ENCODE measurements at places on chromosomes 2 and 18. TPM values are rescaled to one million over a fixed set of nuclear protein-coding genes. Genes with fewer than 3 reads are reported as not detected.

DNA sequence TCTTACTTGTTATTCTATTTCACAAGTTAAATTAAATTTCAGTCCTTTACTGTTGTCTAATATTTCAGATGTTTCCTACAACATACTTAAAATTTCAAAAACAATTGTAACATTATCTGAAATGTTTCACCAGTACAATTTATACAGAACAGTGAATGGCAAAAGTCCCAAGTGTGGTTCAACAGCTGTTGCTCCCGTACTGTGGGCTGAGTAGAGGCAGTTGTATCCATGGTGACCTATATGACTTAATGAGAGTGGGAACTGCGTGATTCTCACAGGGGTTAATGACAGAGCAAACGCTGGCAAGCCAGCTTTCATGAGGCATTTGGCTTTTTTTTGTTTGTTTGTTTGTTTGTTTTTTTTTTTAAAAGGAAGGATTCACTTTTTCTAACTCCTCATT, 5.3 kb upstream of the PLCL1 start:
- DNase-seq, result no peak

DNA sequence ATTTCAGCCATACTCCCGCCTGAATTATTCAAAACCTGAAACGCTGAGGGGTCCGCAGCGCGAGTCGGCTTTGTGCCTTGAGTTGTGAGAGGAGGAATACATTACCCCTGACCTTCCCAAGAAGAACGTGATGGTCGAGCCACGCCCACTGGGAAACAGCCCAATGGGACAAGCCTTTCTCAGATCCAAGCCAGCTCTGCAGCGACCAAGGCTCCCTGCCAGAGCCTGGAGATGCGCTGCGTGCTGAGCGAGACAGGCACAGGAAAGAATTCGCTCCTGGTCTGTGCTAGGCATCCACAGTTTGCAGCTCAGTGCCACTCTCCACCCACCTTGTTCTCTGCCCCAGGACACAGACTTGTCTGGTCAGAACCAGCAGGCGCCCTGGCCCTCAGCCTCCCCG, 74.1 kb upstream of the GLI2 start:
- no peak for DNase-seq

DNA sequence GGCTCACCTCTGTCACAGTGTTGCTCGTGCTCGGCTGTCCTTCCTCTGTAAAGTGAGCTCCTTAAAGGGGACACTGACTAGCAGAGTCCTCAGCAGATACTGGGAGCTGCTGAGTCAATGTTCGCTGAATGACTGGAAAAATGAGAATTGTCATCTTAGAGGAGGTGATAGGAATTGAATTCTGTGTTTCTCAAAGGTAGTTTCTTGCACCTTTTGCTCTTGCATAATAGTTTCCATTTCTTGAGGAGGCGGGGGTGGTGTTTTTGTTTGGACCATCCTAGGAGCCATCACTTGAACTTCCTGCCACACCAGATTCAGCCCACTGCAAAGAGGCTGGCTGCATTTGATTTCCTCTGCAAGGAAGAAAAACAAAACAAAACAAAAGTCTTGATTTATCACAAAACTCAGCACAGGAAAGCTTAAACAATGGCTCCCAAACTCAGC, 11.4 kb upstream of the RFX8 start:
- DNase-seq, result no peak

GRCh38 chr2:182652326-182652725, 63.7 kb upstream of the DNAJC10 start:
- DNase-seq, result no peak

DNA sequence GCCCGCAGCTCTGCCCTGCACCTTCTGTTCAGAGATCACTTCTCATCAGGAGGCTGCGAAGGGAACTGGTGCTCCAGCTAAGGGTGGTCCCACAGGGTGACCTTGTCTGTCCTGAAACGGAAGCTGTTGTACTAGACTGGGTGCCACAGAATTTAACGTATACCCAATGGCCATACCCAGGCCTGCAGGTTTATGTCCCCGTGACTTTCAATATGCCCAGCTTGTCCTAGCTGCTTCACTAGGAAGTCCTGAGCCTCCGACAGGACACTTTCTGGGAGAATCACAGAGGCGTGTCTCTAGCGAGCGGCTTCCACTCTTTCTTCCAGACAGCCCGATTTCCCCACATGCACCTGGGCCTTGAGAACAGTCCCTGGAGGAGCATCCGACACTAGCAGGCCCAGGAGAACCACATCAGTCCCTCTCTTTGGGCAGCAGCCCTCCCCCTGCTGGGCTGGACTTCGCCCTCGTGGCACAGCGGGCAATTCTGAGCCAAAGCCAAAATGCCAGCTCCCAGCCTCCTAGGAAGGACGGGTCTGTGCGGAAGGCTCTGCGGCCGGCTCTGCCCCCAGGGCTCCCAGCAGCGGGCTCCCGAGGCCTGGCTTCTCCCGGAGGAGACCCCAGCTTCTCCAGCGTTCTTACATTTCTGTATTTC, 91.9 kb upstream of the OTOS start:
- DNase-seq, result no peak

GRCh38 chr18:69128566-69128965, 272.1 kb upstream of the DOK6 start:
- DNase-seq, result no peak

- DNase-seq, result peak; percentile 65
Observed at GRCh38 chr2:118846953-118847761, at the start of gene EN1. Gene EN1, minus strand, starts transcription at chr2:118847648. Its CDS starts 481 bp downstream, at chr2:118847167.

DNA sequence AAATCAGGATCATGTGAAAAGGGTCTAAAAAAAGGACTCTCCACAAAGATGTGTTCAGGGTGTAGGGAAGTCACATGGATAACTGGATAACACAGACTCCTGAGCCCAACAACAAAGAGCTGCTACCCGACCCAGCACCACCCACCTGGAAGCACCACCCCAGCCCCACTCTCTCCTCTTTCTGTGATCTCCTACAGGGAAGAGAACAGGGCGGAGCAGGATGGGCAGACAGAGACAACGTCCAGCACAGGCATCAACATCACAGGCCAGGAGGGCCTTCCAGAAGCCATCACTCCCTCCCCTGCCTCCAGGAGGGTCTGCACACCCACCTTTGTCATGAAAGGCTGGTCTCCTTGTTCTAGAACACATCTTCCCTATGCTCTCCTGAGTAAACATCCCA, 1.3 kb upstream of the CIB4 start:
- no peak for DNase-seq

DNA sequence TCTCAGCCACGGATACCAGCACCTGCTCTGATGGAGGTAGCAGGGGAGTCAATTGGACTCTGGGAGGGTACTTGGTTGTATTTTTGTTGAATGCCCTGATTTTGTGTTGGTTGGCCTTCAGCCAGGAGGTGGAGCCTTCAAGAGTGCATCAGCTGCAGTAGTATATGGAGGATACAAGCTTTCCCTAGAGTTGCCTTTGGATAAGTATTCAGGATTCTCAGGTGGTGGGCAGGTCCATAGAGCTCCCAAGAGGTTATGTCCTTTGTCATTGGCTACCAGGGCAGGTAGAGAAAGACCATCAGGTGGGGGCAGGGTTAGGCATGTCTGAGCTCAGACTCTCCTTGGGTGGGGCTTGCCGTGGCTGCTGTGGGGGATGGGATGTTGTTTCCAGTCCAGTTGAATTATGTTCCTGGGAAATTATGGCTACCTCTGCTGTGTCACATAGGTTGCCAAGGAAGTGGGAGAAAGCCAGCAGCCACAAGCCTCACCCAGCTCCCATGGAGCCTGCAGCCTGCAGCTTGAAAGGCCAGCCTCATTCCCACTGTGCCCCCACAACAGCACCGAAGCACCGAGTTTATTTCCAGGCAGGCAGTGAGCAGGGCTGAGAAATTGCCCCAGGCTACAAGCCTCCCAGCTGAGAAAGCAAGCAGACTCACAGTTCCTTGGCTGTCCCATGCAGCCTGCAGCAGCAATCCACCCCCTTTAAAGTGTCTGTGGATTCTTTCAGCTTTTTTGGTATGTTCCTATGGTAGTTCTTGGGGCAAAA, 38.6 kb upstream of the CHST9 start:
- DNase-seq, result no peak

DNA sequence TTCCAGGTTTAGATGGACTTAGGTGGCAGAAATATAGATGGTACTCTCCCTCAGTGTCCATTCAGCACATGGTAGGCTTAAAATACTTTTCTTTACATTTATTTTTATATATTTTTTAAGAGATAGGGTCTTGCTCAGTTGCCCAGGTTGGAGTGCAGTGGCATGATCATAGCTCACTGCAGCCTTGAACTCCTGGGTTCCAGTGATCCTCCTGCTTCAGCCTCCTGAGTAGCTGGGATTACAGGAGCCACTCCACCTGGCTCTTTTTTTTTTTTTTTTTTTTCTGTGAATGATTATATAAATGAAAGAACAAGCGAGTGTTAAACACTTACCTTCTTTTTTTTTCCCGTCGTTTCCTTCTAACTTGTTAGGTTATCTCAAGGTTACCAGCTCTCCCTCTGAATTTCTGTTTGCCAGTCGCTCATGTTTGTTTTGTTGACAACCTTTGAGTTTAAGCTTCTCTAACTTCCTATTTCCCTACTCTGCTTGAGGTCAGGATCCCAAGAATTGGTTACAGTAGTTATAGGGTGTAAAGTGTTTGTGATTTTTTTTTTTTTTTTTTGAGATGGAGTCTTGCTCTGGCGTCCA, 18.9 kb downstream of the IMPA2 start:
- DNase-seq, result no peak

- DNase-seq, result peak; percentile 79
Observed at GRCh38 chr2:9263428-9263827, 56.8 kb downstream of the ASAP2 start.

DNA sequence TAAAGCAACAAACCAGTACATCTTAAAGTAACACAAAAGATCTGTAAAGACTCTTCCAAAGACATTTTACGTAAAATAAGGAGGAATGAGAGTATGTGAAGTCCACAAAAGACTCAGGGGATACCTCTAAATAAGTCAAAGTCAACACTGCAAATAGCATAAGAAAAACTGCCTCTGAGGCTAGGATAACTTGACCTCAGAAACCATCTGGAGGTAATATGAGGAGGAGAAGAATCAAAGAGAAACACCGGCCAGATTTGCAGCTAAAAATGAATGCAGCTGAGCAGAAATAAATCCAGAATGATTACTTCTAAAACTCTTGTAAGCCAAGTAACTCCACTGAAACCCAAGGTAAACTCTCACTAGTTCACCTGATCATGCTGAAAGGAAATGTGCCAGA, 52.2 kb upstream of the ERMN start:
- no peak for DNase-seq

GRCh38 chr2:30487603-30488002, 40.6 kb downstream of the LCLAT1 start:
- DNase-seq, result no peak

- DNase-seq, result peak; percentile 74
Observed at GRCh38 chr2:216619411-216620393, 13.5 kb upstream of the IGFBP2 start.

DNA sequence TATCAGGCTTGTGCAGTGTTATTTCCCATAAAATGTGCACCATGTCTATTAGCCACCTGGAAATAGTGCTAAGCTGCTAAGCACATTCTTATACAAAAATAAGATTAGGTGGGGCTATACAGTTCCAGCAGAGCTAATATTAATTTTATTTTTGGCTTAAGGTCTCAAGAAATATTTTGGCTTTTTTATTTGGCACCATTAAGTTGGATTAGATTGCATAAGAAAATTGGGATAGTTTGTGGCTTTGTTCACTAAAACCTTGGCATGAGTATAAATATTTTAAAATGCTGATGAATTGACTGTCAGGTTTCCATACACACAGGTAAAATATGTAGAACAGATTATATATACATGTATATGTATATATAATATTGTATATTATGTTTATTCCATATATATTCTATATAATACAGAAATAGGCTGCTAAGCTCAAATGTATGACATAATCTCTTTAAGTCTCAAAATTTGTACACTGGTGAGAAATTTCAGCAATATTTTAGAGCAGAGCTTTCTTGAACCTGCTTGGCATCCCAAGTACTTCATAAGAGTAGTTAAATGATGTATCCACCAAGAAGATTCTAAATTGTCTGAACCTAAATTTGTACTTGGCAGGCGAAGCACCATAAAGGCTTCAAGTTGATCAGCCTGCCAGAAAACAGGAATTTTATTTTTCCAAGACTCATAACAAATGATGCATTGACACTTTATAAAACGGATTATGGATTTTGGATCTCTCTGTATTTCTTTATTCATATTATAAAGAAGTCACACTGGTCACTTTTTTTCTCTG, 32.6 kb downstream of the CCDC102B start:
- no peak for DNase-seq

GRCh38 chr18:79902075-79902474, 49.4 kb downstream of the SLC66A2 start:
- DNase-seq, result no peak

DNA sequence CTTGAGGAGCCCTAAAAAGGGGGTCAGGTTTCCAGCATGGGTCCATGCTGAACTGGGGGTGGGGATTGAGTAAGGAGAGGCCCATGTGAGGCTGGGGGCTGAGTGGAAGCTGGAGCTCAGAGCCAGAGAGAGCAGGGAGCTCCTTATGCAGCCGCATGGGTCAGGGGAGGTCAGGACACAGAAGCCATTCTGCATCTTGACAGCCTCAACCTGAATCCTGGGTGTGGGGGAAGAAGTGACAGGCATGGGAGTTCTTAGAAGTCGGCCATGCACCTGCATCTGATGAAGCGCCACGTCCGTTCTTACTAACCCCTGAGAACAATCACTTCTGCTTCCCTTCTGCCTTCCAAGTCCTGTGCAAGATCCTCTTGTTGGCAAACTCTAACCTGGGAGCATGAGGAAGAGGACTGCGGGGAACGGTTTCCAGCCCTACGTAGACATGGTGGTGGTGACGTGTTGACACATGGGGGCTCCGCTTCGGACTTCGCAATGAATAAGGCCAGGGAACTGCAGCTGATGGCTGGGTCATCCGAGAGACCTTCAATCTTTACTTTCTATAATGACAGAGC, 22.3 kb downstream of the GNLY start:
- DNase-seq, result no peak

DNA sequence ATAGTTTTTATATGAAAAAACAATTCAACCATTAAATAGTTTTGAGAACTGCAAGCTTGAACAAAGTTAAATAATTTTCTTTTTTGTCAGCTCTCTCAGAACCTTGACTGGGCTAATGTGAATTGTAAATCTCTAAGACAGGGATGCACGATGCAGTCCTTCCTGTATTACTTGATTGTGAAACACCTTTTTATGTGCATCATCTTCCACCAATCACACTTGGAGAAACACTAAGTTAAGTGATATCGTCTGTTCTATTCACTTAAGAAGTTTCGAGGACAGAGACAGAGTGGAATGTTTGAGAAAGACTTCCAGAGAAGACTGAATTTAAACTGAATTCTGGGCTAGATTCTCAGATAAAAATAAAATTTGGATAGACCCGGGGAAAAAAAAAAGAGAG, 238.2 kb downstream of the MREG start:
- DNase-seq, result no peak

- DNase-seq, result no peak
Observed at GRCh38 chr2:233473386-233473791, 93.2 kb downstream of the USP40 start.

GRCh38 chr2:28082131-28082530, 191.6 kb downstream of the BABAM2 start:
- DNase-seq, result no peak

Gene ASXL3
- not detected for polyA plus RNA-seq

Gene TOGARAM2
- 0.69 TPM for polyA plus RNA-seq

Gene REG3G
- polyA plus RNA-seq, result not detected

Gene LANCL1
- 52.6 TPM for polyA plus RNA-seq

Gene KRTCAP3
- 3.6 TPM for polyA plus RNA-seq

Gene NETO1
- not detected for polyA plus RNA-seq

All from SK-N-SH (cell line).